ENCODE measurements at places on chromosomes 6 and 20.

GRCh38 chr6:134741200-134741536 is 208.7 kb downstream of the ALDH8A1 start:
- peak; percentile 57 for DNase-seq

DNA sequence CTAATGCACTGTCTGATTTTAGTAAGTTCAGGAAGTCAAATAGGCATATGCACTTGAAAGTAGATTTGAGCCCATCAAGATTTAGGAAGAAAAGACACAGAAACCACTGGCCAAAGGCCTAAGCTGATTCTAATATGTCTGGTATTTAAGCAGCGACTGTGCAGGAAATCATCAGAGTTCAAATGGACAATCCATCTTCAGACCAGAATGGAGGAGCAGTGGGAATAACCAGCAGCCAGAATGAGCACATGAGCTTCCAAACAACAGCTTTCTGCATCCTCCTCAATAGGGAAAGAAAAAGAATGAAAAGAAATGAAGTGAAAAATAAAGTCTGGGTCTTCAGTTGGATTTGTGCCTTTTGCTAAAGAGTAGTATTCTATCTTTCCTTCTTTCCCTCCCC is 50.6 kb downstream of the SOD2 start:
- no peak for DNase-seq

DNA sequence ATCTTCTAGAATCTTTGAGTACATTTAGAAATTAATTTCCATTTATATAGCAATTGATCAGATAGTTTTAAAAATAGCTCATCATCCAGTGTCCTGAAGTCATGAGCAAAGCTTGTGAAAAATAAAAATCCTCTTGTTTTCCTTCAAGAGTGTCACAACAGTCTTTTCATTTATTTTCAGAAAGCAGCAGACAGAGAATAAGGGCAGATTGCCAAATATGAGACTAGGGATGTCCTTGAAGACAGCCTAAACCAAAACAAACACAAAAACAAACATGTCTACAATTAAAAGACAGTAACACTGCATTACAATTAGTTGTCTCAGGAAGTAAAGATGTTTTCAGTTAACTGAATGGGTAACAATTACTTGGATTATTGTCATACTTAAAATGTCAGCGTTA is 682.8 kb downstream of the TFAP2A start:
- DNase-seq: no peak

DNA sequence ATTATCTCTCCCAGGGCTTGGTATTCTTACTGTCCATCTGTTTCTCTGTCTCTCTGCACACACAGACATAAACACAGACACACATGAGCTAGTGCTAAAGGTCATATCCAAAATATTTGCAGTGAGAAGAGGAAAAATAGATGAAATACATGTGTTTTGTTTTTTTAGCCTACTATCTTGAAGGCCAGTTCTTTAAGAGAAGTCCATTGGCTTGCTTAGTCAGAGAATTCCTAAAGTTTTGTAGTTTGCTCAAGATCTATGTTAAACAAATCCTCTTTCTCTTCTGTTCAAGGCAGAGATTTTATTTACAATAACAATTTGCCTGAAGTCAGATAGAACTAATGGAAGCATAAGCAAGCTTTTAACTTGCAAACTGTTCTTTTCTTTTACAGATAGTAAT is 120.0 kb upstream of the AKIRIN2 start:
- no peak for DNase-seq

DNA sequence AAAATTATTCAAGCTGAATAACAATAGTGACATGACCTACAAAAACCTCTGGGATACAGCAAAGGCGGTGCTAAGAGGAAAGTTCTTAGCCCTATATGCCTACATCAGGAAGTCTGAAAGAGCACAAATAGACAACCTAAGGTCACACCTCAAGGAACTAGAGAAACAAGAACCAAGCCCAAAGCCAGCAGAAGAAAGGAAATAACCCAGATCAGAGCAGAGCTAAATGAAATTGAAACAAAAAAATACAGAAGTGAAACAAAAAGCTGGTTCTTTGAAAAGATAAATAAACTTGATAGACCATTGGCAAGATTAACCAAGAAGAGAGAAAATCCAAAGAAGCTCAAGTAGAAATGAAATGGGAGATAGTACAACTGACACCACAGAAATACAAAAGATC is 47.6 kb upstream of the NOTCH4 start:
- no peak for DNase-seq
